ENCODE measurements at places on chromosomes 13 and 19.

- DNase-seq, result peak; percentile 68
Measured at GRCh38 chr13:51740698-51741097, 63.3 kb downstream of the DHRS12 start.

GRCh38 chr13:103130681-103131210 lies 64.5 kb upstream of the SLC10A2 start:
- no peak for DNase-seq

- DNase-seq, result no peak
Measured at GRCh38 chr13:99384468-99384867, 77.3 kb upstream of the GPR183 start.

DNA sequence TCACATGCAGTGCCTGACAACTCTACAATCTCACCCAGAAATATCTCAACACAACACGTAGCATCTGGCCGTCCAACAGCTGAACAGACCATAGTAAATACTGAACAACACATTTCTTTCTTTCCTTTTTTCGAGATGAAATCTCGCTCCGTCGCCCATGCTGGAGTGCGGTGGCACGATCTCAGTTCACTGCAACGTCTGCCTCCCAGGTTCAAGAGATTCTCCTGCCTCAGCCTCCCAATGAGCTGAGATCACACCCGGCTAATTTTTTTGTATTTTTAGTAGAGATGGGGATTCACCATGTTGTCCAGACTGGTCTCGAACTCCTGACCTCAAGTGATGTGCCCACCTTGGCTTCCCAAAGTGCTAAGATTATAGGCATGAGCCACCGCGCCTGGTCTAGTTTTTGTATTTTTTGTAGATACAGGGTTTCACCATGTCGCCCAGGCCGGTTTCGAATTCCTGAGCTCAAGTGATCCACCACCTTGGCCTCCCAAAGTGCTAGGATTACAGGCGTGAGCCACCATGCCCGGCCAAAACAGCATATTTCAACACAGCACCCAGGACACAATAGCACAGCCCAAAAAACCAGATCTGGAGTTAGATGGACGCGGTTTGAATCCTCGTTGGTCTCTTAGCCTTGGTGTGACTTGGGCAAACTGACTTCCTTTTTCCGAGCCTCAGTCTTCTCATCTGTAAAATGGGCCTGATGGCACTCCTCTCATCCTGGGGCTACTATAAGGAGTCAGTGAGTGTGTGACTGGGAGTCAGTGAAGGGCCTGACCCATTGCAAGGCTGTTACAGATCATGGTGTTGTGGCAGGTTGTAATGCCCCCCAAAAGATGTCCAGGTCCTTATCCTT lies 22.6 kb downstream of the CYP2A6 start:
- DNase-seq, result no peak

DNA sequence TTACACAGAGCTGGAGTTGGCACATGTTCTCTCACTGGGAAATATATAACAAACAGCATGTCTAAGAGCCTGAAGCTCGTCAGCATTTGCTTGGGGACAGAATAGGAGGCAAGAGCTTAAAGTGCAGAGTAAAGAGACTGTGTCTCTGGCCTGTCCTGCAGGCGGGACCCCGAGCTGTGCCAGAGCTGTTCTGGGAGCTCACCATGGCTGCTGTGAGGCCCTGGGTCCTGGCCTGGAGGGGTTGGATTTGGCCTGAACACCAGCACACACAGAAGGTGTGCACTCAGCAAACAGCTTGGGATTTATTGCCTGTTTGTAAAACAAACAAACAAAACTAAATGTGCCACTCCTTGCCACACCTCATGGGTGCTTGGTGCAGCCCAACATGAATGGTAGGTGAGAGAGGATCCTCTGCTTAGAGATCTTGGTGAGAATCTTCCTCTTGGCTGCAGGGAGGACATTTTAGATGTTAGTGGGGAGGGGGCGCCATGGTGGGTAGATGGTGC lies 60.9 kb downstream of the ERICH6B start:
- DNase-seq, result no peak

DNA sequence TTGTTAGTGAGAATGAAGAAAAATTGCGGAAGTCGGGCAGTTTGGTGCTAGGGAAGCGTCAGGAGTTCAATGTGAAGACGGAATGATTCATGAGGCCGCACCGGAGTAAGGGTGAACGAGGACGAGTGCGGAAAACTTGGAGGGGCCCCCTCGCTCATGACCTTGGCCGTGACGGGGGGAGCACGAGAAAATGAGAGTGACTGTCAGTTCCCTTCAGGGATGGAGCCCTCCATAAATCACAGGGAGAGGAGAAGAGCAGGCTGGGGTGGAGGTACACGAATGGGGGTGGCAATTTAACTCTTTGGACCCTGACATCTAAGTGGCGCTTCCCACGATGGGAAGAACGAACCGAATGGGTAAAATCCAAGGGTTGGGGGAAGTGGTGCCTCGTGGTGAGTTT lies 486.4 kb downstream of the TSHZ3 start:
- no peak for DNase-seq

DNA sequence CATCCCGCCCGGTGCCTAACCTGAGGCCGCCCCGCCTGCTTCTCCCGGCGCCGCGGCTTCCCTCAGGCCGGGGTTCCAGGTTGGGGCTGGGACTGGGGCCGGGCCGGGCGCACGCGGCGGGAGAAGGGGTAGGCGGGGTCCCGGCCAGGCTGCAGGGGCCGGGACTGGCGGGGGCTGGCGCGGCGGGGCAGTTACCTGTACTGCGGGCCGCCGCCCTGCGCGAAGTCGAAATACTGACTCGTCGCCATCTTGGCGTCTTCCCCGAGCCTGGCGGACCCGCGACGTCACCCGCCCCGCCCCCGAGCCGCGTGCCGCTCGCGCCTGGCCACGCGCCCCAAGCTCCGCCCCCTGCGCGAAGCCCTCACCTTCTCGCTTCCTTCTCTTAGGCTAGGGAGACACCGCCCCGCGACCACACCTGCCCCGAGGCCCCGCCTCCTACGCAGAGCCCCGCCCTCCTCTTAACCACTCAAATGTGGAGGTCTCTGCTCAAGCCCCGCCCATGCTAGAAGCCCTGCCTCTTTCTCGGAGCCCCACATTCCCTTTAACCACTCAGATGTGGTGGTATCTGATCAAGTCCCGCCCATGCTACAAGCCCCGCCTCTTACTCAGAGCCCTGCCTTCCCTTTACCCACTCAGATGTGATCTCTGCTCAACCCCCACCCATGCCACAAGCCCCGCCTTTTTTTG lies at the start of gene ZFR2:
TSS of gene ZFR2 (minus strand) at position 269 of the 687 bp plus-strand sequence. CDS start at position 248, 21 bp downstream.
- DNase-seq, result no peak

DNA sequence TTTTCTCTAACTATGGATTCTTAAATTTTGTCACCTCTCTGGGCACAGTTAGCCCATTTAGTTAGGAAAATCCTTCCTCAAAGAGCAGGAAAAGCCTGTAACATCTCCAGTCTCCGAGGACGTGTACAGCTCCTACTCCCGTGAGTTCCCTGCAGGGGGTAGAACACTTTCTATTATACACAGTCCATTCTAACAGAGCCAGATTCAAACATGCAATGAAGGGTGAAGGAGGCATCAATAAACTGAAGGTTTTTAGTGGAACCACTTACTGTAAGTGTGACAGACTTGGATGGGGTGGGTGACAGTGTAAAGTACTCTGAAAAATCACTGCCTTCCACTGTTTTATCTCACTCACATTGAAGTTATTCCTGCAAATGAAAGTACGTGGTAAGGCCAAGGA lies 204.7 kb upstream of the DACH1 start:
- no peak for DNase-seq

All from AG08395 (cell line).